ENCODE measurements at places on chromosomes 2 and 18.

GRCh38 chr2:100145893-100146656 is 3.7 kb upstream of the AFF3 start:
- no peak for DNase-seq

DNA sequence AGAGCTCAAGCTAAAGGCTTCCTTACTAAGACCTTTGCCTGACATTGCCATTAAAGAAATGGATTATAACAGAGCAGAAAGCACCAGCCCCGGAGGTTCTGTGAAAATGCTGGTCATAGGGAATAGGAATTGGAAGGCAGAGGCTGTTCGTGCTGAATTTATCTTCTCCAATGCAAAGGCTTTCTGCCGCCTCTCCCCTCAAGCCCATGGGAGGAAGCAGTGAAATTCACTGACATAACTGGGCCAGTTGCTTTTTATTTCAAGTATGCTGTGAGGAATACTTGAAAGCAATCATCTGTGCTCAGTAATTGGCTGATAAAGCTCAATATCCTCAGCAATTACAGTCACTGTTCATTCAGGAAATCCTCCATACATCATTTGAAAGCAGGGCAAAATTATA is 85.4 kb upstream of the LINC00305 start:
- DNase-seq, result no peak

DNA sequence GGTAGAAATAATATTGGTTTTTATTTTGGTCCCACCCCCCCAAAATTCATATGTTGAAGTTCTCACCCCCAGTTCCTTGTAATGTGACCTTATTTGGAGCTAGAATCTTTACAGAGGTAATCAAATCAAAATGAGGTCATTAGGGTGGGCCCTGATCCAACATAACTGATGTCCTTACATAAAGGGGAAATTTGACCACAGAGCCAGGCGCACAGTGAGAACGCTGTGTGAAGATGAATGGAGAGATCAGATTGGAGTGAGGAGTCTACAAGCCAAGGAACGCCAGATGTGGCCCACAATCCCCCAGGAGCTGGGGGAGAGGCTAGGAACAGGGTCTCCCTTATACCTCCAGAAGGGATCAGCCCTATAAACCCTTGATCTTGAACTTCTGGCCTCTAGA is 31.6 kb upstream of the TRIB2 start:
- DNase-seq, result no peak

DNA sequence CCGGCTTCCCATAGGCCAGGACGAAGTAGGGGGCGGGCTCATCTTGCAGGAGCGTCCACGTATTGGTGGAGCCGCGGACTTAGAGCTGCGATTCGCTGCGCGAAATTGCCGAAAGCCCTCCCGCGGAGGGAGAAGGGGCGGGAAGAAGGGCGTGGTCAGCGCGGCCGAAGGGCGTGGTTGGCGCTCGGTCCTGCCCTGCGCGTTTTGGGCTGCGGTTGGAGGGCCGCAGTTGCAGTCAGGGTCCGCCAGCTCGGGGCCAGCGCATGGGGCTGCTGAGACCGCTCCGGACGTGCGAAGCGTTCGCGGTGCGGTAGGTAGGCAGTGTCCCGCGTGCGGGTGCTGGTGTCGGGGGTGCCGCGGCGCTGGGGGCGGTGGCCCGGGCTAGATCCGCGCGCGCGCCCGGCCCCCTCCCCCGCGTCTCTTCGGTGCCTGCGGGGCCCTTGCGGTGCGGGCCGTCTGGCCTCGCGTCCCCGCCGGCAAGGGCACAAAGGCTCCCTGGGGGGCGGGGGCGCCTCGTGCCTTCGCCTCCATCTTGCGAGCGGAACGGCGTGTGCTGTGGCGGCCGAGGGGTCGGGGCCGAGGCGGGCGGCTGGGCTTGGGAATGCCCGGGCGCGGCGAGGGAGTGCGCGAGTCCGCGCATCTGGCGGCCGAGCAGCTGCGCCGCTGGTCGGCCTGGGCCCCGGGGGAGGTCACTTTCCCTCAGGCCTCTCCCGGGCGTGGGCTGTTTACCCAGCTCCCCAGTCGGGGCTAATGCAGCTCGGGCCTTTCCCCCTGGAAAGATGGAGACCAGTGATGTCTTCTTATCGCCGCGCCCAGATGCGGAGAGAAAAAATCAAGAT is at the start of gene CEP68:
TSS of gene CEP68 (plus strand) at position 202 of the 839 bp plus-strand sequence. CDS start 13,029 bp downstream, outside the sequence.
- DNase-seq, result peak; percentile 95

- DNase-seq, result no peak
These were observed 168.9 kb downstream of the CTIF start for GRCh38 chr18:48707636-48708296.
